ENCODE measurements at places on chromosomes 5 and 9.
A peak's percentile ranks its signal among the peaks of the same experiment; 100 is the strongest.

GRCh38 chr5:109455598-109456096 is 45.9 kb upstream of the PJA2 start:
- peak; percentile 85 for DNase-seq

GRCh38 chr5:36179950-36180349 is 28.0 kb downstream of the SKP2 start:
- DNase-seq, result no peak

DNA sequence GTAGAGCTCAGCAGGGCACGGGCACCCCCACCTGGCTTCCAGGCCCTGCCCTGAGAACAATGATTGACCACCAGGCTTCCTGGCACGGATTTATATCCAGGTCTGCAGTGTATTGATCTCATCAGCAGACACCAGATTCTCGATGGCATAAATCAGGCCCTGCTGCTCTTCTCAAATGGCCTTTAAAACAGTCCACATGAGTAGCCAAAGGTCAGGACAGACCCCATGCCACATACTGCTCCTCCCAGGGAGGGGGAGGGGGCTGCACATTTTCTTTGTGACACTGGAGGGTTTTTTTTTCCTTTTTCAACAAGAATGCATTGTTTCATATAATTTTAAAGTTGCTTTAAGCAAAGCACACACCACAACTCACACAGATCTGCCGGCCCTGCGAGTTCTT is 85.4 kb downstream of the SEMA4D start:
- DNase-seq, result no peak

- DNase-seq, result no peak
Measured at GRCh38 chr9:16364347-16364746, 506.1 kb downstream of the BNC2 start.

- DNase-seq, result no peak
Measured at GRCh38 chr9:133049043-133049442, 12.7 kb upstream of the CEL start.

DNA sequence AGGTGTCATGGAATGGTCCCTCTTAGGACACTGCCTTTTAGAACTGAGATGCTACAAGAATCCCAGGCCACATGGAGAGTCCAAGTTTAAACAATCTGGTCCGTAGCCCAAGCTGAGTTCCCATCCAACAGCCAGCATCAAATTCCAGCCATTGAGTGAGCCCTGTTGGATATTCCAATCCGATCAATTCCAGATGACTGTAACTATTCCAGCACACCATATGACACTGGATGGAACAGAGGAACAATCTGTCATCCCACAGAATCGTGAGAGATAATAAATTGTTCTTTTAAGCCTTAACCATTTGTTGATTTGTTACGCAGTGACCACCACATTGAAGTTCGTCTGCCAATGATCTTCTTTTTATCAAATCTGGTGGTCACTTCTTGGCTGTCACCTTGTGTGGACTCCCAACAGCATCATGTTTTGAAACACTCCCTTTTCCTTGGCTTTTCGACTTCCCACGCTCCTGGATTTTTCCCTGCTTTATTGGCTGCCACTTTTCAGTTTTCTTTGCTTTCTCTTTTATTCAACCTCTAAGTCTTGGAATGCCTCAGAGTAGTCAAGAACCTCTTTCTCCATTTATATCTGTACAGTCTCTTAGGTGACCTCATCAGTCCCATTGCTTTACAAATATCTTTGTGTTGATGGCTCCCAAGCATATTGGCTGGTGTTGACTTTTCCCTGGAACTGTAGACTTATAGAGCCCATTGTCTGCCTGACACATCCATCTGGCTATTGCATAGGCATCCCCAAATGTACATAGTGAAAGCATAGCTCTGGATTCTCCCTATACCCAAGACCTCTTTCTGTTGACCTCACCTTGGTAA is 46.1 kb downstream of the TNFSF15 start:
- no peak for DNase-seq

DNA sequence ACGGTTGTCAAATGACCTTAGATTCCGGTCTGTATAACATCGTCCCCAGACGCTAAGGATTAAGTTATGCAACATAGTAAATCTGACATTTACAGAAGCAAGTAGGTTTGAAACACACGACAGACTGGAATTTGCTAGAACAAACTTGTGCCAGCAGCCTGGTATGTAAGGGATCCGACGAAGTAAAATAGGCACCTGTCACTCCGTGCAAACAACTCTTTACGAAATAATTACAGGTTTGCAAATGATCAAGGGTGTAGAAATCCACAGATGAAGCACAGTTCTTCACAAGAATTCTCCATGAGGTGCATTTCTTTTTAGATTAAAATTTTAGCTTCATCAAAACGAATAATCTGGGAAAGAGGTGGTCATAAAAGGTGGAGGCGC is 508 bp downstream of the MOCS2 start:
- DNase-seq, result peak; percentile 33

DNA sequence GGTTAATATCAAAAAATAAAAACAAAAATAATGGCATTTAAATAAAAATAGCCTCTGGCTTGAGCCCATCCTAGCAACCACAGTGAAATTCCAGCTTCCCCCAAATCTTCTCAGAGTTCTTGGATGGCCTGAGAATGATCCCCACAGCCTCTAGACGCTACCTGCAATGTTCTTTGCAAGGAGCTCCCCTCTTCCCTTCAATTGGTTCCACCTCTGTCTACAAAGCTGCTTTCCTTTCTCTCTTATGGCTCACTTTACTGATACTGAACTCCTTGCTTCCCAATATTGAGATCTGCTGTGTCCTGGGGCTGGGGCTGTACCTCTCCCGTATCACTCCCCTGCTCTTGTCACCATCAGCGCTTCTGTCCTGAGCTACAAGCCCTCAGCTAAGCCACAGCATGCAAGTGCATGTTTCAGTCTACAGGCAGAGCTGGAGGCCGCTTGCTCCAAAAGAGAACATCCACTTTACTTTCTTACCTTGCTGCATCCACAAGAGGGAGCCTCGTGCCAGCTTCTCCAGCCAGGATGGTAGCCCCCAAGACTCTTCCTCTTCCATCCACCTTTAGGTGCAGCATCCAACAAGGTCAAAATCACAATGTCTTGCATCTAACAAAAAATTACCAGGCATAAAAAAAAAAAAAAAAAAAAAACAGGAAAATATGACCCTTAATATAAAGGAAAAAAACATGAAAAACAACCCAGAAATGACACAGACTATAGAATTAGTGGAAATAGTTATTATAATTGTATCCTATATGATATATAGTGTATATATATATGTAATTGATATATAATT is 57.4 kb upstream of the PRSS3 start:
- peak; percentile 72 for DNase-seq

DNA sequence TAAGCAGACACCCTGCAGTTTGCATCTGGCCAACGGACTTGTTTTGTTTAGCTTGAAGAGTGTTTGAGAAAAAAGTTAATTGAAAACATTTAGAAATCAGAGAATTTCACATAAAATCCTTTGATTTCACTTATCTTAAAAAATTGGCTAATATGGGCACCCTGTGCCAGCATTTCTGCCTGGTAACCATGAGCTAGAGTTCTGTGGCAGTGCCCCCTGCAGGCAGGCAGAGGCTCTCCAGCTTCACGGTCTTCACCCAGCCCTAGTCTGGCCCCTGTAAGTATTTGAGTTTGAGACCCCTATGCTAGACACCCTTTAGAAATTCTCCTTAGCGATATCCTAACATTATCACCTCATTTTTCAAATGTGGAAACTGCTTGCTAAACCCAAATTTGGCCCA is 18.8 kb upstream of the FANCC start:
- no peak for DNase-seq

- DNase-seq, result no peak
Measured at GRCh38 chr5:169106911-169107706, 193.8 kb downstream of the SLIT3 start.

- DNase-seq, result no peak
Measured at GRCh38 chr9:111020594-111020993, 17.7 kb downstream of the LPAR1 start.

DNA sequence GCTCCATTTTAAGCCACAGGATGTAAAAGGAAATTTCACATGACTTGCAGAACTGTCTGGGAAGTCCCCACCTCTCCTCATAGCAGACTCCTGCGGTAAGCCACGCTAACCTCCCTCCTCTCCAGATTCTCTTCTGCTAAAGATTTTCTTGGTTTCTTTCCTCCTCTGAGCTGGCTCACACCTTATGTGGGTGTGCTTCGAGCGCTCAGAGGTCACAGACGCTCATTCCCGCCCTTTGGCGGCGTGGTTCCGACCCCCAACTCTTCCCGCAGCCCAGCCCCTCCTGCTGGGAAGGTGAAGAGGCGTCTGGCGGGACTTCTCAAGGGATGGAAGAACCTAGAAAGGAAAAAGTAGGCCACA is 32.9 kb upstream of the CDK20 start:
- no peak for DNase-seq

DNA sequence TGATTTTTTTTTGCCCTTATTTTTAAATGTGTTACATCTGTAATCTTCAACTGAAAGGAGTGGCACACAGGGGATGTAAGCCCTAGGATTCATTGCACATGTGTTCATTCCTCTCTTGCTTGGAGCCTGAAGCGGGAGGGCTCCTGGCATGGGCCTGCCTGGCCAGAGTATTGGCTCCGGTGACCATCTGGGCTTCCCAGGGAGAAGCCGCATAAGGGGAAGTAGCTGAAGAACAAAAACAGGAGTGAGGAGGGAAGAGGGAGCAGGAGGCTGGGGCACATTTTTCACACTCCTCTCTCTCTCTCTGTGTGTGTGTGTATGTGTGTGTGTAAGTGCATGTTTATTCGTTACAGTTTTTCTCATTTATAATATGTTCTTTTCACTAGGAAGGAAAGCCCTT is 269.9 kb downstream of the PRR16 start:
- DNase-seq, result no peak

- DNase-seq, result no peak
Measured at GRCh38 chr5:24163091-24163490, 481.7 kb downstream of the CDH10 start.

- no peak for DNase-seq
Measured at GRCh38 chr9:128059365-128059983, 7.6 kb downstream of the NAIF1 start.

GRCh38 chr9:123445981-123446610 is 90.1 kb downstream of the CRB2 start:
- DNase-seq, result peak; percentile 85

DNA sequence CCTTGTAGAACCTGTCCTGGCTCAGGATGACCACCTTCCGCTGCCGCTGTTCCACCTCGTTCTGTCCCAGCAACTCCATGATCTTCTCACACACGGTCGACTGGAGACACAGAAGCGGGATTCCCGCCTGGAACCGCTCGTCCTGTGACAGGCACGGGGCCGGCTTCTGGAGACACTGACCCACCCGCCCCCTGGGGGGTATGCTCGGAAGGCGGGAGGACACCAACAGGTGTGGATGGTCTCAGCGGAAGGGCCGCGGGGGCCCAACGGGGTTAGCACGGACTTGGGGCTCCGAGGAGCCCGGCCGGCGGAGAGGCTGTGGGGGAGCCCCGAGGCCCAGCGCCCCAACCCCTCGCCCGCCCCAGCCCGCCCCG is 530 bp downstream of the UCK1 start:
- peak; percentile 33 for DNase-seq

DNA sequence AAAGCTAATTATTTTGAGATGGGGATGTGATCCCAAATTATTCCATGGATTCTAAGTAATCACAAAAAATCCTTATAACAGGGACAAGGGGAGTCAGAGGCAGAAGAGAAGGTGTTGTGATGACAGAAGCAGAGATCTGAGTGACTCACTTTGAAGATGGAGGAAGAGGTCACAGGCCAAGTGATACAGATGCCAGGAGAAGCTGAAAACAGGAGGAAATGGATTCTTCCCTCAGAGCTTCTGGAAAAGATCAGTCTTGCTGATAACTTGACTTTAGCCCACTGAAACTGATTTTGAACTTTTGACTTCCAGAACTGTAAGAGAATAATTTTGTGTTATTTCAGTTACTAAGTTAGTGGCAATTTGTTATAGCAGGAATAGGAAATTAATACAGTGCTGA is 105.3 kb downstream of the GCNT1 start:
- no peak for DNase-seq

GRCh38 chr9:127734247-127734746 is 797 bp downstream of the TOR2A start:
- no peak for DNase-seq

DNA sequence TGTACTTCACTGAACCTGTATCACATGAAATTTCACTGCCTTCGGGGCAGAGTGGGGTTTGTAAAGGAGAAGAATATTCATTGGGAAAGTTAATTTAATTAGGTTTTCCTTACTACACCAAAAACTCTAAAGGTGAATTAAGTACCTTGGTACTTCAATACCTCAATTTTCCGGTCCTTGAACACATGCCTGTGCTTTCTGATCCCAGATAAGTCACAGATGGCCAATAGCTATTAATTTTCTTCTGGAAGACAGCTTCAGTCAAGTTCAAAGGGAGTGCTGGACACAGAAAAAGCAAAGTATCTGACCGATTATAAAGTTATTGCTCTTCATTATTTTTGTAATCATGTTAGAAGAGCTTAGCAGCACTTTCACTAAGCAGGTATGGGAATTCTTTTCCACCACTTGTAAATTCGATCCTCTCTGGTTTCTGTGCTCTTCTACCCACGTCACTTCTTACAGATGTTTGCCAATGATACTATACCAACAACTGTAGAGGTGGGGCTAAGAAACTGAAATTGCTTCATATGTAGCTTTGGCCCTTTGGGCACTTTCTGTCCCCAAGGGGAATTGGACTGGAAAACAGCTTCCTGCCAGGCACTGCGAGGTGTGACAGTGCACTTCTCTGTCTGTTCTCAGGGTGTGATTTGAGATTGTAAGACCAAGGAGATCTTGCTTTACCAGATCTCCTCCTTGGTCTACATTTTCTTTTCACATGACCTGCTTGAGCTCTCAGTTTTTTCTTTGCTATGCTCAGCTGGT is 164.0 kb downstream of the CCDC192 start:
- DNase-seq, result no peak

- no peak for DNase-seq
Measured at GRCh38 chr9:32926911-32927310, 74.5 kb downstream of the APTX start.

DNA sequence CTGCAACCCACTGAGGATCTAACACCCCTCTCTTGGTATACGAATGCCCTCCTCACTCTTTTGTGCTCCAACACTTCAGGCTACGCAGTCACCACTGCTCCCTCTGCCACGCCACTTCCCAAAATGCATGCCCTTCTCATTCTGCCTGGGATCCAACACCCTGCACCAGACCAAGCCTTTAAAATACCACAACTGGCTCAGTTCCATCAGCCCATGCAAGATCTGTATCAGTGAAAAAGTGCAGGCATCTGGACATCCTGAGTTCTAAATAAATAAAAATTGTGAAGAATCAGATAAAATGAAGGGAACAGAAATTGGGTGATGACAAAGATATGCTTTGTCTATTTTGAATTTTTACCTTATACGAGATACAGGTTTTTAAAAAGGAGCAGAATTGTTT is 2.7 kb downstream of the NDUFB6 start:
- DNase-seq, result no peak

- DNase-seq, result no peak
Measured at GRCh38 chr5:139468421-139468931, 2.3 kb upstream of the SMIM33 start.

Data from SW480 (cell line).